Testis (tissue), 5 donors: ENCODE measurements at places on chromosomes 16 and 17.

GRCh38 chr17:54947396-54947795, 21.1 kb downstream of the COX11 start:
- H3K4me1 ChIP-seq: no peaks in the 10 kb centered on the region
- no peak overlapping the region for H3K4me3 ChIP-seq
- no peak for DNase-seq
- H3K27ac ChIP-seq: no peak overlapping the region

DNA sequence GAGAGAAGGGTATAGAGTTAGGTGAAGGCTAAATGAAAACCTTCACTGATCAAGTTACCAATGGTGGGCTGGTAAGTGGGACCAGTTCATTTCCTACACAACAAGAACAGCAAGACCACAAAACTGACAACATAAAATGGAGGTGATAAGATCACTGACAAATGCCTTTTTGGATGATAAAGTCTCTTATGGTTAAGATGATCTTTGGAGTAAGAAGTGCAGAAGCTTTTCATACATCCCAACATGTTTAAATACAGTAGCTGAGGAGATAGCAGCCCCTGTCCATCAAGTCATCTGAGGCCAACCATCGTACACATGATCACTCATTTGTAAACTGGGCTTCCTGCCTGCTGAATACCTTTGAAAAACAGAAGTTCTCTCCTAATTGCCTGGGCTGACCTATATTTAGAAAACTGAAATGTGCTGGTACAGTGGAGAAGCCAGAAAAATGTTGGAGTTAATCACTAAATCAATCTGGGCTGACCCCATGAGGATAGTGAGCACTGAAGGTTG, 259.0 kb upstream of the ZFHX3 start:
- H3K27ac ChIP-seq: no peak overlapping the region
- H3K36me3 ChIP-seq: no peaks in the 10 kb centered on the region
- no peak for DNase-seq
- H3K27me3 ChIP-seq: no peaks in the 10 kb centered on the region
- H3K4me3 ChIP-seq: no peak overlapping the region
- no peaks in the 10 kb centered on the region for H3K4me1 ChIP-seq

- H3K36me3 ChIP-seq: no peaks in the 10 kb centered on the region
- no peak overlapping the region for H3K27ac ChIP-seq
- H3K27me3 ChIP-seq: no peaks in the 10 kb centered on the region
Measured at GRCh38 chr16:88012360-88012759, 61.1 kb downstream of the BANP start.

GRCh38 chr16:27564224-27564623, 14.3 kb downstream of the KATNIP start:
- H3K27me3 ChIP-seq: no peaks in the 10 kb centered on the region
- no peaks in the 10 kb centered on the region for H3K4me1 ChIP-seq
- DNase-seq: no peak
- no peak overlapping the region for H3K27ac ChIP-seq
- no peak overlapping the region for H3K4me3 ChIP-seq
